LHCN-M2 (cell line): ENCODE measurements at places on chromosomes 3 and 15. TPM values are rescaled to one million over a fixed set of nuclear protein-coding genes. Genes with fewer than 3 reads are reported as not detected.

Gene EIF4G1
- 302 and 321 TPM in 2 replicates for total RNA-seq

Gene ACP3
- total RNA-seq: 0.80 and 1.7 TPM in 2 replicates

Gene SEMA3F
- total RNA-seq: 0.17 and 0.83 TPM in 2 replicates

DNA sequence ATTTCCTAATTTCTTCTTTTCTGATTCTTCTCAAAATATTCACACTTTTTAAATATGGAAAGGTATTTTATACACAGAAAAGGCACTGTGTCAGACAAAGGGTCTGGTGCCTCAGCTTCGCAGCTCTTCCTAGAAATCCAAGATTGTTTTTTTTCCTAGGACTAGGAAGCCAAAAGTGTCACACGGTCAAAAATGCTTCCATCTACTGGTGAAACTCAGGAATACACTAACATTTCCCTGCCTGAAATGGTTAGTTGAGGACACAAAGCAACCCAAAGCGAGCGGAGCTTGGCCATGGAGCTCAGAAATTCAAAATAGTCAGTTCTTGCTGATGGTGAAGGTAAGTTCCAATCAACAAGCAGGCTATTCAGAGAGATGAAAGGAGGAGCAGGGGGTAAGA, 426.5 kb upstream of the RASGRP1 start:
- peak; percentile 79 for DNase-seq

DNA sequence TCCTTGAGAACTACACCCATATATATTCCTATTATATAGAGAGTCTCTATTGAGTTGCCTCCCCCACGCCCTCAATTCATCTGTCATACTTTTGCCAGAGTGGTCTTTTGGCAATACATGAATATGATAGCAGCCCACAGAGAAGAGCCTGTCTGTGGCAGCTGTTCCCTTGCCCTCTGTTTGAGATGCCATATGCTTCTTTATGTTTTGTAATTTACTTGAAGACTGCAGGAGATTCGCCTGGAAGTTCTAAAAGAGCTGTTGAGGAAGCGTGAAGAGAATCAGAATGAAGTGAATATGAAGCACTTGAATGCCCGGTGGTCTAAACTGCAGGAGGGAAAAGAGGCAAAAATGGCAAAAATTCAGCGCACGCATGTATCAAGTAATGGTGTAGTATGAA, 27.2 kb downstream of the CFAP91 start:
- no peak for DNase-seq

- peak; percentile 62 for DNase-seq
These were observed 131.8 kb upstream of the SLC7A14 start for GRCh38 chr3:170717410-170718402.

DNA sequence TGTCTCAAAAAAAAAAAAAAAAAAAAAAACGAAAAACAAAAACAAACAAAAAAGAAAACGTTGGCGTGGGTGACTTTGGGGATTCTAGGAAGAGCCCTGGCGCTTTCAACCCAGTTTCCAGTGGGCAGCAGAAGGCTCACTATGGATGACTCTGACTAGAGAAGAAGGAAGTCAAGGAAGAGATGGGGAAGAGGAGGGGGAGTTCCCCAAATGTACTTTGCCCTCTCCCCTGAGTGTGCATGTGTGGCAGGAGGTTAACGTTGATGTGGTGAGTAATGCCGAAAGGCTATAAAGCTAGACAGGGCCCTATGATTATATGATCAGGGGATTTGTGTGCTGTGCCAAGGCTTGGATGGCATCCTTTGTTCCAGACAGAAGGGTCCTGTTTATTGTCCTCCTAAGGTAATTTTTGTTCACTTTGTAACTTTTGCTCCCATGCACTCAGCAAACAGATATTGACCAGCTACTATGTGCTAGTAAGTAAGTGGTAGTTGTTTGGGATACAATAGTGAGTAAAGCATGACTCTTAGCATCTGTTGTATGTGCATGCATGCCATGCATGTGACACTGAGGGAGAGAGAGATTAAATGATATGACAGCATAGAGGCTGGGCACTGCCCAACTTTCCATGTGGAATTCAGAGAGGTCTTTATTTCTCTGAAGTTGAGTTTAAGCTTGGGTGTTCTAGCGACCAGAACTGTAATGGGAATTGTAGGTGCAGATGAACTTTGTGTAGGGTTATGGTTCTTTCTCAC, 750 bp upstream of the HHLA2 start:
- no peak for DNase-seq

- DNase-seq: no peak
These were observed 1.0 kb downstream of the C3orf38 start for GRCh38 chr3:88150806-88151205.

DNA sequence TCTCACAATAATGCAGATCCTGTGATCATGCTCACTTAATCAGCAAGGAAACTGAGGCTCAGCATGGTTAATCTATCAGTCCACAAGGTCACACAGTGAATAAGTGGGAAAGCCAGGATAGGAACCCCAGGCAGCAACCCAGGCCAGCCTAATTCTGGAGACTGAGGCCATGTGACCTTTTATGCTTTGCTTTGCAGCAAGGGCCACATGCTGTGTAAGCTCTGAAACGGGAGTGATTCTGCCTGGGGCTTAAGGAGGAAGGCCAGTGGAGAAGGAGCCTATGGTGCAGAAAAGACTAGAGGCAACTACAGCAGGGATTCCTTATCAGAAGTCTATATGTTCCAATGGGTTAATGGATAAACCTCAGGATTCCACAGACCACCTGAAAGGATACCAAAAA, 157.6 kb upstream of the PPP2R3A start:
- DNase-seq: no peak

GRCh38 chr3:59438492-59438891, 388.7 kb upstream of the CFAP20DC start:
- DNase-seq: no peak

GRCh38 chr3:129577366-129577765, 29.1 kb downstream of the PLXND1 start:
- DNase-seq: no peak

DNA sequence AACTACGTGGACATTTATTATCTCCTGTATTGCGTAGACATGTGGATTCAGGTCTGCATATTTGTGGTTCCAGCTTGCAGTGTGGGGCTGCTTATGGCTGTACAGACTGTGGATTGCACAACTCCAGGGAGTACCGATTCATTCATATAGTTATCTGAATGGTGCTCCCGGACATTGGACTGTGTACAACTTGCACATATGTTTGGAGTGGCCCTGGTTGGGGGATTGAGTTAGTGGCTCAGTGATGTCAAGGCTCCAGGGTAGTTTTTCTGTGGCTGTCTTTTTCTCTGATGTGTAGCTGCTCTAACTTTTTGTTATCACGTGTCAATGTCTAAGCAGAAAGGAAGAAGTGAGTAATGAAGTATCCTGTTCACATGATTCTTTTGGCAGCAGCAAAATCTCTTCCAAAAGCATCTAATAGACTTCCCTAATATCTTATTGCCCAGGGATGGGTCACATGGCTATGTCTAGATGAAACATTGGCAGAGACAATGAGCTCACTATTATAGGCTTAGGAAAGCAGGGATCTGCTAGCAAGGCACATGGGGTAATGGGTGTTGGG, 15.8 kb downstream of the ST3GAL6 start:
- DNase-seq: peak; percentile 58

GRCh38 chr15:48537271-48538113, 108.0 kb downstream of the FBN1 start:
- DNase-seq: peak; percentile 53

GRCh38 chr15:67100801-67101581, 35.6 kb downstream of the SMAD3 start:
- no peak for DNase-seq

DNA sequence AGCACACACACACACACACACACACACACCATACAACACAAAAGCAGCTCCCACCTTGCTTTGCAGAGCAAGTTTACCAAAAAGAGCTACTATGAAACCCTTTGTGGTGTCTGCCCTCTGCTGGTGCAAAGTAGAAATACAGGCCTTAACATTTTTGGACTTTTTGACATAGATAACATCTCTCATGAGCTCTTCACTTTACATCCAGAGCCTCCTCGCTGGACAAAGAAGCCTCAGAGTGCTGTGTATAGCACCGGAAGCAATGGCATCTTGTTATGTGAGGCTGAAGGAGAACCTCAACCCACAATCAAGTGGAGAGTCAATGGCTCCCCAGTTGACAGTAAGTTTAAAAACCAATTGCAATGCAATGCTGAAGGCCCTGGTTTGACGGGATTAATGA, 157.9 kb downstream of the CHL1 start:
- DNase-seq: peak; percentile 15

GRCh38 chr3:102354818-102355515, 79.8 kb upstream of the ZPLD1 start:
- DNase-seq: peak; percentile 85

GRCh38 chr15:31517711-31518110, 191.1 kb downstream of the KLF13 start:
- no peak for DNase-seq
